Nucleus accumbens (tissue), 56 donors: ENCODE measurements at places on chromosomes 12 and 14.

GRCh38 chr12:92149563-92149962, 3.9 kb upstream of the BTG1 start:
- DNase-seq, result no peak

DNA sequence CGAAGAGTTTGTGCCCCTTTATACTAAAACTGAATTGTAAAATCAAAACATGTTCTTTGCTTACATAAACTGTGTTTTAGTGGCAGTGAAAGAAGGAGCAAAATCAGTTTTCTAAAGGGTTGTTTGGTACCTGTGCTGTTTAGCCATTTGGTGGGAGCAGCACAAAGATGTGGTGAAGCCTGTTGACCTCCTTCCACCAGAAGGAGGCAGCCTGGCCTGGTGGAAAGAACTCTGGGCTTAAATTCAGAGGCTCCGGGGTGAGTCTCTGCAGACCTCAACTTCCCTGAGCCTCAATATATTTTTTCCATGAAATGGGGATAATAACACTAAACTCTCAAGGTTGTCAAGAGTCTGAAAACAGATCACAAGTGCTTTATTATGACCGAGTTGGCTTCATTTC, 502.5 kb downstream of the VRK1 start:
- no peak for DNase-seq

- no peak for DNase-seq
These were observed 14.2 kb downstream of the HEBP1 start for GRCh38 chr12:12985817-12986408.

- no peak for DNase-seq
These were observed 43.8 kb downstream of the ALDH1L2 start for GRCh38 chr12:105040476-105040875.

DNA sequence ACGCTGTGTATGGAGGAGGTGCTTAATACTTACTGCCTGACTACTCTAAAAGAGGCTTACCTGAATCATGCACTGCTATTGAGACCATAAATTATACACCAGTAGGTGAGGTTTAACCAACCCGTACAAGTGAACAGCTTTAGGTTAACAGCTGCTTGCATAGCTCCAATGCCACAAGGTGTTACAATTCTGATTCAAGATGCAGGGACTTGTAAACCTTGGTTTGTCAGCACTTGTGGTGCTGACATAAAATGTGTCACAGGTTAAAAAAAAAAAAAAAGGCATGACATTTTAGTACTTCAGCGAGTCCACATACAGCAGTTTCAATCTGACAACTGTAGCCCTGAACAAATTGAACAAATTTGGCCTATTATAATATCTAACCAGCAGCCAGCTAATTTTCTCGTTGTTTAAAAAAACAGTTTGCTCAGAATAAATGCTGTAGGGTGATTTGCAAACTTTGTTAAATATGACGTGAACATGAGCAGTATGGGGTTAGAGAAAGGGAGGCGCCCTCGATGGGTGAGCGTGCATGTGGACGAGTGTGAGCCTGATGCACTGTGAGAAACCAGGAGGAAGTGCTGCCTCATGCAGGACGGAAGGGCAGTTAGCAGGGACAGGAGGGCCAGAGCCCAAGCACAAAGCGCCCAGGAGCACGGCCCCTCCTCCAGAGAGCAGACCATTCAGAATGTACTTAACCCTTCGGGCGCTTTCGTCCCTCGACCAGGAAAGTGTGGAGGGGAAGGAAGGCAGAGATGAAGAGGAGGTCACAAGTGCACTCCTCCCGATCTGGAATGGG, 44.7 kb downstream of the TCHP start:
- no peak for DNase-seq

DNA sequence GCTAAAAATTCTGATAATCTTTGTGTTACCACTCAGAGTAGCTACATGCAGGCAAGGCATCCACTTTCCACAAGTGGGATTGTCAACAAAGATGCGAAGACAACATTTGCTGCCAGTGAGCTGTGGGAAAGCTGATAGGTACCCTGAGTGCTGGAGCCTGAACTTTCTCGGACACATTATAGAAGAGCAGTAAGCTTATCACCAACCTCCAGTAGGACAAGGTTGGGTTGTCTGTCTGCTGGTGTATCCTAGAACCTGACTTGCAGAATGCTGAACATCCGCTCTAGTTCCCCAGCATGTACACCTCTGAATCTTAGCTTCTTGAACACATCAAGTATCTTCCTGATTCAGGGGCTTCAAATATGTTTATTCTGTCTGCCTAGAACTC, 103.8 kb upstream of the PPM1H start:
- no peak for DNase-seq

- no peak for DNase-seq
These were observed 15.0 kb upstream of the ORAI1 start for GRCh38 chr12:121611306-121611705.

GRCh38 chr12:54195737-54196347, 7.1 kb upstream of the SMUG1 start:
- no peak for DNase-seq

- DNase-seq, result no peak
These were observed 11.2 kb upstream of the SRSF5 start for GRCh38 chr14:69755784-69756183.

DNA sequence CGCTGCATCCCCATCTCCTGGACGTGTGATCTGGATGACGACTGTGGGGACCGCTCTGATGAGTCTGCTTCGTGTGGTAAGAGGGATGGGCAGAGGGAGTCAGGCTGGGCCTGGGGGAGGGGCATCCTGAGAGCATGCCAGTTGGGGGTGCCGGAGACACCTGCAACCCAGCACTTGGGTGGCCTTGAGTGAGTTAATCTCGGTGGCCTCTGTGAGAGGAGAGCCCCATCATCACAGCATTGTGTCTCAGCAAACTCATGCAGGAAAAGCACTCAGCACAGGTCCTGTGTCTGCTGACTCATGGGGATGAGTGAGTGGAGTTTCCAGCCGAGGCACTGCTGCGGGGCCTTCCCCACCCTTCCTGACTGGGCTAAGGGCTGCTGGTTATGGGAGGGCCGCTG, 19.6 kb upstream of the LRP1-AS start:
- no peak for DNase-seq

- DNase-seq, result no peak
These were observed 227.9 kb downstream of the ALG10B start for GRCh38 chr12:38544330-38545066.

DNA sequence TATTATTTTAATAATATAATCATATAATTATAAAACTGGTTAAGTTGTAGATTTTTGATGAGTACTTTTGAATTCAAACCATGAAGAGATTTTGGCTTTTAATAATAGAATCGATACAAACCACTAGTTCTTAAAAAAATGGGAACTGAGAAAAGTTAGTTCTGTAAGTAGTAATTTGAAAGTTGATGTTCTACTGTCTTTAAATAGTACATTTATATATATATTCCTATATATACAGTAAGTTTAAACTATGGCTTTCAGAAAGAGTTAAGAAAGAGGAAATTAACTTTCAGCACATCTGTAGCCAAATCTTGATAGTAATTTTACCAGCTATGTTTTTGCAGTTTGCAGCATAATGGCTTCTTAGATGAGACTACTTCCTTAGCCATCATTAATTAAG, 7.8 kb downstream of the LRRK2 start:
- DNase-seq, result no peak

DNA sequence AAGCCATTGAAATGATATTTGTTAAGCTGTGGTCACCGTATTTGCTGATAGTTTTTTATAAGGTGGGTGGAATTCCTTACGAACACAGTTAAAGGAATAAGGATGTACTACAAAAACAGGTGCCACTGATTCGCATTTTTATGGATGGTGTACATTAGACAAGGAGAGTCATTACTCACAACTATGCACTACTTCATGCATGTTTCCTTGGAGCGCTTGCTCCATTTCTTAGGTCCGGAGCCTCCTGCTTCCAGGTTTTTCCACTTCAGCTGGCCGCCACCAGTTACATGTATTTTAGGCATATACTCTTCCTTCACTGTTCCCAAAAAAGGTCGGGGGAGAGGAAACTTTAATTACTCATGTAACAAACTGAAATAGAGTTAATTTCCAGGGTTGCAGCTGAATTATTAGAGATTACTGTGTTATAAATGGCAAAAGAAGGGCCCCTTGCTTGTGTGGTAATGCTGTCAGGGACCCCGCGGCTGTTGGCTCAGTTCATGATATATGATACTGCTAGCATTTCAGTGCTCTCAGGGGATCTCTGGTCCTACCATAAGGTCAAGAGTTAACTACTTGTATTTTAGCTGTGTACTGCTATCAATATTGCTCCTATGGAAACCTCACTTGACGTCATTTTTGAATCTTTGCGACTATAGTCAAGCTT, 454.7 kb downstream of the NPAS3 start:
- no peak for DNase-seq

GRCh38 chr12:107523775-107524535, 161.6 kb upstream of the PWP1 start:
- no peak for DNase-seq

- DNase-seq, result no peak
These were observed 43.3 kb upstream of the PTPRO start for GRCh38 chr12:15278816-15279658.

DNA sequence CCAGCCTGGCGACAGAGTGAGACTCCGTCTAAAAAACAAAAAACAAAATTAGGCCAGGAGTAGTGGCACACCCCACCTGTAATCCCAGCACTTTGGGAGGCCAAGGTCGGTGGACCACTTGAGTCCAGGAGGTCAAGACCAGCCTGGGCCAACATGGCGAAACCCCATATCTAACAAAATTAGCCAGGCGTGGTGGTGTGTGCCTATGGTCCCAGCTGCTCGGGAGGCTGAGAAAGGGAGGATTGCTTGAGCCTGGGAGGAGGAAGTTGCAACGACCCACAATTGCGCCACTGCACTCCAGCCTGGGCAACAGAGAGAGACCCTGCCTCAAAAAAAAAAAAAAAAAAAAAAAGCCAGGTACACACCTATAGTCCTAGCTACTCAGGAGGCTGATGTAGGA, 37.0 kb downstream of the KDM2B start:
- DNase-seq, result no peak

DNA sequence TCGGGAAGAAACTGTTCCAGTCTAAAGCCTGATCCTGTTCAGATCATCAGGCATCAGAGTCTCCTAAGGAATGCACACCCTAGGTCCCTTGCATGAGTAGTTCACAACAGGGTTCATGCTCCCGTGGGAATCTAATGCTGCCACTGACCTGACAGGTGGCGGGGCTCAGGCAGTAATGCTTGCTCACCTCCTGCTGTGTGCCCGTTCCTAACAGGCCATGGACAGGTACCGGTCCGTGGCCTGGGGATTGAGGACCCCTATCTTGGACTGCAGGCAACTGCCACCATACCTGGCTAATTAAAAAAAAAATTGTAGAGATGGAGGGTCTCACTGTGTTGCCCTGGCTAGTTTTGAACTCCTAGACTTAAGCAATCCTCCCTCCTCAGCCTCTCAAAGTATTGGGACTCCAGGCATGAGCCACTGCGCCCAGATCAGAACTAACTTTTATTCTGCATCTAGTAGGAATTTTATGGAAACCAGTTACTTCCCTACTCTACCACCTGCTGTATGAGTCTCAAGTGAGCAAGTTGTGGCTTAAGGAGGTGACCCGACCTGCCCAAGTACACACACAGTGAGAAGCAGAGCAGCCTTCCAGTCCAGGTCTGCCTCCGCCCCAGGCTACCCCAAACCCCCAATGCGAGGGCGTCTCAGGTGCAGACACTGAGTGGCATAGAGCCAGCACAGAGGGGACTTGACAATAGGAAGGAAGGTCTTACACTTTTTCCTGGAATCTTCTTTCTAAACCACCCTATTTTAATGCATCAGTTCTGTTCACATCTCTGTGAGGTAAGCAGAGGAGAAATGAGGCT, 2.5 kb upstream of the PAPLN start:
- no peak for DNase-seq

GRCh38 chr14:56975521-56975920, 165.2 kb upstream of the OTX2 start:
- DNase-seq, result no peak

DNA sequence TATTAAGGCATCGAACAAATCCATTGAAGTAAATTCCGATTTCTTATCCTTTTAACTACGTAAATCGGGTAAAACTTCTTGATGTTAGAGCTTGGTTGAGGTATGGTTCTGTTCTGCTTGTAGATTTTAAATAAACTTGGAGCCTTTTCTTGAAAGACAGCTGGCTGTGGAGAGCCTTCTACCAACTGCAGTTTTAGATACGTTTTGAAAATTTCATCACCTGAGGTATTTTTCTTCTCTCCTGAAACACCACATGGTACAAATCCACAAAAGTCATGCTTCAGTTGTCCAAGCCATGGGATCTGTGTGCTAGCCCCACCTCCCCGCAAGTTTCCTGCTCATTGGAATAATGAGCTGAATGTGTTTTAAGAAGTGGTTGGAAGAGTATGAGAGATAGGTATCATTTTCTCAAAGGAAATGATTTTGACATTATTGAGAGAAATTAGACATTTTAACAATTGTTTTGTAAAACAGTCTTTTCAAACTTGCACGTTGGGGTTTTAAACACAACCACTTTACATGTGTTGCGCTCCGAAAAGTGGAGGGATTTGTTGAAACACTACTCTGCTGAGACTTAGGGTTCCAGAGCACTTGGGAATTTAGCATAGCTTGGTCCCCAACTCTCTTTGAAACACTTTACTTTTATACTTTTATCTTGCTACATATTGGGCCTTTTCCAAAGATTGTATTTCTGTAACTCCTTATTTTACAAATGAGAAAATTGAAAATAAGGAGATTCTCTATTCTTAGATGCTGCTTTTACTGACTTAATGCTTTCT, 1.4 kb downstream of the PPM1A start:
- DNase-seq, result no peak

DNA sequence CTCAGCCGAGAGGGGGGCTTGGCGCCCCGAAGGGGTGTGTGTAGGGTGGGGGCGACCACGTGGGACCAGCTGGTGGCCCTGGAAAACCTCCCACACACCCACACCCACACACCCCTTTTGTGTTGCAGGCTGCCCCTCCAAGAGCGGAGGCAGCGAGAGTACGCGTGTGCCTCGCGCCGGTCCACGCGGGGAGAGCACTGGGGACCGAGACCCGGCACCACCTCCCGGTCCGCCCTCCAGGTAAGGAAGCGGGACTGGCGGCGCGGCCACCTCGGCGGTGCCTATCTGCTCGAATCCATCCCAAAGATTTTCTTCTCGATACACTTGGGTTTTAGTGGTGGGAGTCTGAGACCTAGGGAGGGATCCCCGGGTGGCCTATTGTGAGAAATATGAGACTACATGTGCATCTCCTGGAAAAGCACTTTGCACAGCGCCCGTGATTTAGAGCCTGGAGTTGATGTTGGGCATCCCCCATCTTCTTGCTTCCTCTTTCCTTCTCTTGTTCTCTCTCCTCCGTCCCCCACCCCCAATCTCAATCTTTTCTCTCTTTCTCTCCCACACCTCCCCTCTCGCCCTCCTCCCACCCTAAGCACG, 393 bp downstream of the SYT1 start:
- DNase-seq, result no peak
